Neural progenitor cell (in vitro differentiated cells): ENCODE measurements at places on chromosomes 11 and 22.

DNA sequence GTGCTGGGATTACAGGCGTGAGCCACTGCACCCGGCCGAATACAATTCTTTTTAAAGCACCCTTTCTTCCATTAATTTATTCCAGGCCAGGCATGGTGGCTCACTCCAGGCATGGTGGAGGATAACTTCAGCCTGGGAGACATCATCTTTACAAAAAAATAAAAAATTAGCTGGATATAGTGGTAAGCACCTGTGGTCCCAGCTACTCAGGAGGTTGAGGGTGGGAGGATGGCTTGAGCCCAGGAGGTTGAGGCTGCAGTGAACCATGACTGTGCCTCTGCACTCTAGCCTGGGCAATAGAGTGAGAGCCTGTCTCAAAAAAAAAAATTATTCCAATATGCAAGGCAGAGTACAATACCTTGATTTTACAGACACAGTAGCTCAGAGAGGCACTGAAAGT is 11.4 kb downstream of the TAGLN start:
- no peak for DNase-seq

DNA sequence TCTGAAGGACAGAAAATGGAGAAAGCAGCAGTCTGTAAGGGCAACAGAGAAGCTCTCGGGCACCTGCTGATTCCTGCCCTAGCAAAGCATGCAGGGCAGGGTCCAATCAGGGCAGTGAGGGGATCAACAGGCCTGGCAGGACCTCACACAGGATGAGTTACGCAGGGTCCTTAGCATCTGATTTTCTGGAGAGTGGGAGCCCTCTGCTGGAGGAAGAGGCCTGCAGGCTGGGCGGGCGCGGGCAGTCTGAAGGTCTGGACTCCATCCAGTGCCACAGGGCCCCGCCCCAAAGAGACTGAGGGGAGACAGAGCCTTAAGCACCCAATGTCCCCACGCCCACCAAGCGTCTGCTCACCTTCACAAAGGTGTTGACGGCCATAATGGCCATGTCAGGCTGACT is 28.9 kb downstream of the AP1B1 start:
- peak; percentile 71 for DNase-seq

- DNase-seq: no peak
Observed at GRCh38 chr22:44389926-44390612, 77.3 kb upstream of the SHISAL1 start.

DNA sequence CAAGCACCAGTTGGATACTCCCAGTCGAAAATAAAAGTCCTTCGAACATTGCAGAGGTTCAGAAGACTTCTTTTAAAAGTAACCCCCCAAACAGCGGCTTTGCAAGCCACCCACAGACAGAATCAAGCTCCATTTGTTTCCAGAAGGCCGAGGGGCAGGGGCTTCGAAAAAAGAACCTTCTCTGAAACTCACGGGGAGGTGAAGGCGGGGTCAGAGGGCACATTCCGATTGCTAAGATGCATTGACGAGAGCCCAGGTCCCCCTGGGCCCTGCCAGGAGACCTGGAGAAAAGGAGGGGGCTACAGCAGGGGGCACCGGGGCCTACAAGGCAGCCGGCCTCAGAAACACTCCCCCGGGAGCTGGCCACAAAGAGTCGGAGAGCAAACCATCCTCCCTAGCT is 306.8 kb downstream of the MN1 start:
- peak; percentile 92 for DNase-seq

DNA sequence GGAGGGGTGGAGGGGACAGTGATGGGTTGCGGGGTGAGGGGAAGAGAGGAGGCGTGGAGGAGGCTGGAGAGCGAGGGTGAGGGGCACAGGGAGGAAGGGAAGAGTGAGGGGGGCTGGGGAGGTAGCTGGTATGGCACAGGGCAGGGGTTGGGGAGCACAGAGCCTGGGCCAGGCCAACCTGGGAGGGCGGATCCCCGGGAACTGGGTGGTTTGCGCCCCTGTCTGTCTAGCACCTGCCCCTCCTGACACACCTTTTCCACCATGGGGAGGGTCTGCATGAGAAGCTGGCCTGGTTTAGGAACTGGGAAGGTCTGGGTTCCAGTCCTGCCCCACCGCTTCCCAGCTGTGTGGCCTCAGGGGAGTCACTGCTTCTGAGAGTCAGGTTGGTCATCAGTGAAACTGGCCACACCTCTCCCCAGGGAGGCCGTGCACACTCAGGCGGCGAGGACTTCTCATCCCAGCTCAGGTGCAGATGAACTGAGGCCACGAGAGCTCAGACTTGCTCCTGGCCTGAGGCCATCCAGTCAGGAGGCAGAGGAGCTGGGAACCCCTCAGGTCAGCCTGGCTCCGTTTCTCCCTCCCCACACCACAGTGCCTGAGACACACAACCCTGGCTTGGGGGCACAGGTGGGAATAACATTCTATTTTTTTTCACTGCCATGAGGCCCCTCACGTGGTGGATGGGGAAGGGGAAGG is 95.6 kb downstream of the PHF21B start:
- no peak for DNase-seq

DNA sequence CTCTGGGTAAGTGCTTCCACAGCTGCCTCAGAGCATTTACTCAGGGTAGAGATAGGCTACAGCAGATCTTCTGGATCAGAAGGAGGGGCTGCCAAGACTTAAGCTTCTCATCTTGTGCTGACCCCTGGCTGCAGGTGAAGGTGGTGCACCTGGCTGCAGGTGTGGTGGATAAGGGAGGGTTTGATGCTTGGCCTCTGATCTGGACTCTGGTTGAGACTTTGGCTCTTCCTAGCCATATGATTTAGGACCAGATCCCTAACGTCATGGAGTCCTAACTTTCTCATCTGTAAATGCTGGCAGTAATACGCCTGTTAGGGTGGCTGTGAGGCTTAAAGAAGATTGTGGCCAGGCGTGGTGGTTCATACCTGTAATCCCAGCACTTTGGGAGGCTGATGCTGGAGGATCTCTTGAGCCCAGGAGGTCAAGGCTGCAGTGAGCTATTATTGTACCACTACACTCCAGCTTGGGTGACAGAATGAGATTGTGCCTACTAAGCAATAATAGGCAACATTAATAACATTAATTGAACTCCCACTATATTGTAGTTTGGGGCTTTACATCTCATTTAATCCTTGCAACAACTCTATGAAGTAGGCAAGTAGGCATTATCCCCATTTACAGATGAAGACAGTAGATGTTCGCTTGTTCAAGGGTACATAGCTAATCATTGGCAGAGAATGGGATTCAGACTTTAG is 10.7 kb downstream of the DTX4 start:
- peak; percentile 52 for DNase-seq

DNA sequence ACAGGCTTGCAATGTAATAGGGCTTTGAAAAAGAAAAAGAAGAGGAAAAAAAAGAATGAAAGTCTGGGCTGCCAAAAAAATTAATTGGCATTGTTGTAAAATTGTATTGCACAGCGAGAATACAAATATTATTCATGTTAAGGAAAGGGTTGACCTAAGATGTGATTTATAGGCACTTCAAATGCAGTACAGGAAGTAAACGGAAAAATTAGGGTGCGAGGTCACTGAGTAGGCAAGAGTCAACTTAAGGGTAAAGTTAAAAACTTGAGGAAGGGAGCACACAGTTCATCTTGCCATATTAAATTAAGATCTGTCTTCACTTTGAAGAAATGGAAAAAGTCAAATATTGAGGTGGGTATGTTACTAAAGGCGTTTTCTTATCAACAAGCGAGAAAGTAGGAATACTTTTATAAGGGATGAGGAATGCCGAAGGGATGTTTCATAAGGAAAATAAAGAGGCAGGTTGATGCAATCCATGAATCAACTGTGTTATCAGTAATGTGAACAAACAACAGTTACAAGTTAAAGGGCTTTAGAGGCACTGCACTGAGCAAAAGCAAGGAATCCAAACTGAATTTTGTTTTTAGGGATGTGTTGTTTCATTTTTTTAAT is 123.0 kb downstream of the WT1 start:
- no peak for DNase-seq

DNA sequence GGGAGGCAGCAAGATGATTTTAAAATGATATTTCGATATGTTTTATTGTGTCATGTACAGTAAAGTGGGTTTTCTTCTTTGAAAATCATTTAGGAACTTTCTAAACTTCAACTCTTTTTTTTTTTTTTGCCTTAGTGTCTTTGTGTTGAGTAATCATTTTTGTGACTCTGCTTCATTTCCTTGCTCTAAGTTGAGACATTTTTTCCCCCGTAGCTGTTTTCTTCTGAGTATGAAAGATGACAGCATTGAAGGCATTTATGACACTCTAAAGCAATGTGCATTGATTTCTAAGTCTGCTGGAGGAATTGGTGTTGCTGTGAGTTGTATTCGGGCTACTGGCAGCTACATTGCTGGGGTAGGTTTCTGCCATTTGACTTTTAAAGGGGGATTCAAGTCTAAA is 23.5 kb downstream of the RRM1 start:
- DNase-seq: no peak

DNA sequence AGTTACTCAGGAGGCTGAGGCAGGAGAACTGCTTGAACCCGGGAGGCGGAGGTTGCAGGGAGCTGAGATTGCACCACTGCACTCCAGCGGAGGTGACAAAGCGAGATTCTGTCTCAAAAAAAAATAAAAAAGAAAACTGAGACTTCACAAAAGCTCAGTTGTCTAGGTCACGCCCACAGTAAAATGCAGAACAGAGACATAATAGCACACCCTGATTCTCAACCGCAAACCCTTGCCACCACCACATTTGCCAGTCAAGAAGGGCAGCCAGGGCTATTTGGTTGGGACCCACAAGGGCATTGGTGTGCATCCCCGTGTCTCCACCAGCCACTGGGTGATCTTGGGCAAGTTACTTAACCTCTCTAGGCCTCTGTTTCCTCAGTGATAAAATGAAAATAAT is 25.4 kb downstream of the CREB3L1 start:
- DNase-seq: no peak

DNA sequence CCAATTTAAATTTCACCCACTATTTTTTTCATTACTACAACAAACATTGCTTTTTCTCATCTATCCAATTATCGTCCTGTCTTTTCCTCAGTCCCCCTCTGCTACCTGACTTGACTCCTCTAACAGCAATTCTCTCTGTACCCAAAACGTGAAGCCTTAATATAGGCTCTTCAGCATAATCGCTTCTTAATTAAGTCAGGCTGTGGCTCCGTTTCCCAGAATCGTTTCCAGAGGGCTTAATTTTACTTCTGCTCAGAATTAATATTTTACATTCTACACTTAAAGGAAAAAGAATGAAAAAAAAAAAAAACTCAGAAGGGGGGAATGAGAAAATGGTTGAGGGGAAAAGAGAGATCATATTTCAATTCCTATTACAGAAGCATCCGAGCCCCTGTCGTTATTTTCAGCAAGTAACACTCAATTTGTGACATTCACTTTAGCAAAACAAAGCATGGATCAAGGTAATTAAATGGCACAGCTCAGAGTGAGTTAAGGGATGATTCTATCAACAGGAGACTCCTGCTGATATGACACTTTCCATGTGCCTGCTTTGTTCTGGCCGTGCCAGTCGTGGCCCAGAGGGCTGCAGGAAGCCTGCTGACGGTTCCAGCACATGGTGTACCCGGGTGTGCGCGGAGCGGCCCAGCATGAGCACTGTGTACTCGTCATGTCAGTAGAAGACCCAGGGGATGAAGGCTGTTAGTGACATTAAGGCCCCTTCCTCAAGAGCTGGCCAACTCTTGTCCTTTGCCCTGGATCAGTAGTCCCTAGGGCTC is 272.5 kb downstream of the NTM start:
- no peak for DNase-seq

- DNase-seq: no peak
Observed at GRCh38 chr22:22928666-22929380, 41.2 kb downstream of the IGLL5 start.

GRCh38 chr11:113806406-113806805 is 26.8 kb downstream of the CLDN25 start:
- DNase-seq: peak; percentile 80
